Activated T-cell treated with anti-CD3 and anti-CD28 coated beads for 24 hours (primary cell): ENCODE measurements at places on chromosomes 11 and 22.

DNA sequence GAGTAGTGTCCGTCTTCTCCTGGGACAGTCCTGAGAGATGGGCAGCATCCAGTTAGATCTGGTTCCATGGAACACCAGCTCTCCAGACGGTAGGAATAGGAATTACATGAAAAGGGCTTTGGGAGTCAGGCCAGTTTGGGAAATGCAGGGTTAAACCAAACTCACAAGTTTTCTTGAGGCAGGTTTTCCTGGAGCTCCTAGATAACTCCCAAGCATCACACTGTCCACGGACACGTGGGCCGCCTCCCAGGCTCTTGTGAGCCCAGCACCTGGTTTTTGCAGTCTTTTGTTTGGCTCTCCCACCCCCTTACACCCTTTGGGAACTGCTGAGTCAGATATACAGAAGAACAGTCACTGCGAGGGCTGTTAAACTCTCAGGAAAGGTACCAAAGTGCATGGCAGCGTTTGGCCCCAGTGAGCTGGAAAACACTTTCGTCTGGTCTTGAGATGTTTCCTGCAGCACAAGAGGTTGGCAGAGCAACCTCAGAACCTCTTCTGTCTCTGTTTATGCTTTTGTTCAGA, 90.0 kb downstream of the BCR start:
- DNase-seq: no peak

- no peak for DNase-seq
These were observed 16.6 kb upstream of the MS4A6E start for GRCh38 chr11:60310407-60310998.

DNA sequence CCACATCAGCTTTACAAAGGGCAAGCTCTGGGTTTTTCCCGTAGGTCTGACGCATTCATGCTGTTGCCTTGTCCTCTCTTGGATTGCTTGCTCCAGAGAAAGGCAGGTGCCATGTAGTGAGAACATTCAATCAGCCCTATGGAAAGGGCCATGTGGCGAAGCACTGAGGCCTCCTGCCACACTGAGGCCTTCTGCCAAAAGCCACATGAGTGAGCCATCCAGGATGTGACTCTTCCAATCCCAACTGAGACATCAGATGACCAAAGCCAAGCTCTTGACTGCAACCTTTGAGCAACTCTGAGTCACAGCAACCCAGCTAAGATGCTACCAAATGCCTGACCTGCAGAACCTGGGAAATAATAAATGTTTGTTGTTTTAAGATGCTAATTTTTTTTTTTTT, 9.0 kb upstream of the PANX3 start:
- DNase-seq: no peak

GRCh38 chr11:108994887-108995286, 330.0 kb downstream of the DDX10 start:
- DNase-seq: no peak

- no peak for DNase-seq
These were observed 952 bp upstream of the CATSPERZ start for GRCh38 chr11:64298966-64299846.

GRCh38 chr11:126756855-126757254, 243.7 kb downstream of the KIRREL3 start:
- DNase-seq: no peak

DNA sequence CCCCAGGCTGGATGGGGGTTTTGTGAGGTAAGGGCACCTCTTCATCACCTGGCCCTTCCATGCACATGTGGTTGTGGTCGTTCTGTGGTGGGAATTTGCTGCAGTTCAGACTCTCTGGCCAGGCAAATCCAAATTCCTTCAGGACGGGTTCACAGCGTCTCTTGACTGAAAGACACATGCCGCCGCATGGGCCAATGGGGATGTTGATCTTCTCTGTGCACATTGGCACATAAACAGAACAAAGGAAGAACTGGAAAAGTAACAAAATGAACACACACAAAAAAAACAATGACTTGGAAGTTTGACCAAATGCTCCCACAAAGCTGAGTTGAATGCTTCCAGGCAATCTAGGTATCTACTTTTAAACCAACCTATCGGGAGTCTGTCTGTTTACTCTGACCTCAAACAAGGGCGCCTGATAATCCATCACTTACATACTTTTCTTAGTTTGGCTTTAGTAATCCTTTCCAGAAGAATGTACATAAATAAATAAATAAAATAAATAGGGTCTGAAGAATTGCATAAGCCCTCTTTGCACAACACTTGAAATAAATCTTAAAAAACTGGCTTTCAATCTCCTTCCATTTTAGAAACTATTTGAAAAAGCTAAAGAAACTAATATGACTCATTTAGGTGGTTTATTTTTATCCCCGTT, 2.8 kb downstream of the FZD4 start:
- no peak for DNase-seq

DNA sequence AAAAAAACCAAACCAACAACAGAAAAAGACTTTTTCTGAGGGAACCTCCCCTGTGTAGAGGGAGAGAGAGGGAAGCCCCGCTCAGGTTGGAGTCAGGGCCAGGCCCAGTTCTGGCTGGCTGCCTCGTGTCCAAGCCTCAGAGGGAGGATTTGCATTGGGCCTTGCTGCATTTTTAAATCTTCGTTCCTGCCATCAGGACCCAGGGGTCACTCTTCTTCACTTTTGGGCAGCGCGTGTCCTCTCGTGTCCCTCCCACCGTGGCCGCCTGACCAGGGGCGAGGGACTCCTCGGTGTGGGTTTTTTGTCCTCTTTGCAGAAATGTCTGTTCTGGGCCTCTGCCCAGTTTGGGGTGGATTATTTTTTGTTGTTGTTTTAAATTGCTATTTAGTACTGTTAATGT, 57.9 kb downstream of the LRRC74B start:
- DNase-seq: no peak

GRCh38 chr11:96506041-96506440, 116.2 kb downstream of the JRKL start:
- DNase-seq: no peak

GRCh38 chr22:19878461-19879245, 24.0 kb upstream of the GNB1L start:
- DNase-seq: no peak

- DNase-seq: no peak
These were observed 17.9 kb upstream of the UVRAG start for GRCh38 chr11:75797116-75797515.

DNA sequence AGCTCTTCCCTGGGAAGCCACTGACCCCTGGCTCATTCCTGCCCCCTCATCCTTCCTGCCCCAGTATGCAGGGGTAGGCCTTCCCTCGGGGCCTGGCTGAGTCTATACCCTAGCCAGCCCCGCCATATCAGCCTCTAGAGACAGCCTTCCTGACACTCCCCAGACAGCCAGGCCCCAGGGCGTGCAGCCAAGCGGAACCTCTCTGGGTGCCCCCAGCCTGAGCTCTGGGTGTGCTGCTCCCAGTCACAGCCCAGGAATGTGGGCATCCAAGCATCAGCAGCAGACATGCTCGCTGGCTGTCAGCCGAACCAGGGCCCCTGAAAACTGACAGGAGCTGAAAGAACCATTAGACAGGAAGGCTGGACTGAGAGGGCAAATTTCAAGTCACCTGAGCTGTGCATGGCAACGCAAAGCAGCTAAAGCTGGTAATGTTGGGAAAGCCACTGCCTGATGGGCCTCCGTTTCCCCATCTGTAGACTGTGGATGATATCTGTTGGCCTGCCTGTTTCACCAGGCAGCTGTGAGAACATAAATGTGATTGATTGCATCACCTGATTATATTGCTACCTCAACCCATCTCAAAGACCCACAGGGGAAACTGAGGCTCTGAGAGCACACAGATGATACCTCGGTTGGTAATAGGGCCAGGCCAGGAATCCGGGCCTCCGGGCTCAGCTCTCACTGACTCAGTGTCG, 93.2 kb downstream of the LRRC32 start:
- DNase-seq: no peak

DNA sequence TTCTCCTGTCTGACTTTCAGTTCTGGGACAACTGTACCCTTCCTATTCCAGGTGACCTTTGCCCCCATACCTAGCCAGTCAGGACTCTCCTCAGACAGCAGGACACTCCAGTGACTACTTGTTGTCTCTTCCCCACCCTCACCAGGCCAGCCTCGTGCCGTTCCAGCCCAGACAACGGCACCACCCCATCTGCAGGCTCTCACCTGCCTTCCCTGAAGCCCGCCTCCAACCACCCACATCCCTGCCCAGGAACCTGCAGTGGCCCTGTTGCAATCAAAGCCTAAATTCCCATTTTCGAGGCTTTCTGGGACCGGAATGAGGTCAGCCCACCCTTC, 3.7 kb downstream of the IL2RB start:
- DNase-seq: no peak

GRCh38 chr11:134542401-134543165, 130.5 kb upstream of the B3GAT1 start:
- DNase-seq: no peak

GRCh38 chr11:63680834-63681320, 423 bp upstream of the RTN3 start:
- DNase-seq: peak; percentile 16

- no peak for DNase-seq
These were observed 88.5 kb downstream of the TRIM44 start for GRCh38 chr11:35750981-35751663.

GRCh38 chr11:1741741-1742140, 8.7 kb downstream of the IFITM10 start:
- no peak for DNase-seq

DNA sequence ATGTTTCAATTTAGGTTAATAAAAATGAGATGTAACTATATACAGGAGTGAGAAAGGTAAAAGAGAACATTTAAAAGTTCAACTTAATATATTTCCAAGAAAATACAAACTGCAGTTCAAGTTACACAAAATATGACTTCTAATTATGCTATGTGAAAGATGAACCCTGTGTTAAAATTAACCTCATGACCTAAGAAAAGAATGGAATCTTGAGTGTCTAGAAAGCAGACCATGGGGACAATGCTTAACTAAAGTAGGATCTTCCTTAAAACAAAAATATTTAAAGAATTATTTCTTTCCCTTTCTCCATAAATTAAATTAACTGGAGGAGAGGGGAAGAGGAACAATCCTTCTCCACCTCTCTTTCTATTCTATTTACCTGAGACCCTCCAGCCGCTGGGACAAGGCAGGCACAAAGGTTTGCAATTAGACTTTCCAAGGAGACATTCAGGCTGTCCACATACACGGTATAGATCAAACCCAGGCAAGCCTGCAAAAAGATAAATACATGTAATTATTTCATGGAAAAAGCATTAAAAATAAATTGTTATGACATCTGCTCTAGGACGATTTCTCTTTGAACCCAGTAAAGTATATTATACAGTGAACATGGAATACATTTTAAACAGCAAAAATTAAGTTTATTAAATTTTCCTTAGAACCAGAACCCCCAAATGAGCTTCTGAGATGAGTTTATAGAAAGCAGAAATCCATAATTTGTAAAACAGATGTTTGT, 264.5 kb downstream of the SBF2 start:
- DNase-seq: no peak

GRCh38 chr11:32113920-32114203, 23.0 kb downstream of the RCN1 start:
- no peak for DNase-seq

- no peak for DNase-seq
These were observed 21.0 kb downstream of the SPECC1L start for GRCh38 chr22:24291515-24292201.

GRCh38 chr11:2621894-2622293, 77.9 kb downstream of the KCNQ1OT1 start:
- DNase-seq: no peak
